Activated CD4-positive, alpha-beta T cell treated with anti-CD3 and anti-CD28 coated beads, Interleukin-2, amount 50 U/mL, for 4 hours (primary cell): ENCODE measurements at places on chromosomes 3 and 15.

DNA sequence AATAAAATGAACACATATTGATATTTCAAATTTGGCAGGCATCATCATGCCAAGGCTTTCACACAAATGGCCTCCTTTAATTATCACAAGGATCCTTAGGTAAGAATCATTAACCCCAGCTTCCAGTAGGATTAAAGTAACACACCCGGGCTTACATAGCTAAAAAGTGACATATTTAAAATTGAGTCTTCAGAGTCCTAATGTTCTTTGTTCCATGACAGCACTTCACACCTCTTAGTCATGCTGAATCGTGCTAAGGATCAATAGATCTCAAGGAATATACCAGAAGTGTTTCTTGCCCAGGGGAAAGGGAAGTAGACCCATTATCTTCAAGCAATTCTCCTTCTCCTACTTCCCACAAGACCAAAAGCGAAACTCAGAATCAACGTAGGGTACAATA is 76.6 kb upstream of the SOX2 start:
- DNase-seq: no peak

GRCh38 chr3:105793040-105793439 is 75.8 kb downstream of the CBLB start:
- DNase-seq: no peak

DNA sequence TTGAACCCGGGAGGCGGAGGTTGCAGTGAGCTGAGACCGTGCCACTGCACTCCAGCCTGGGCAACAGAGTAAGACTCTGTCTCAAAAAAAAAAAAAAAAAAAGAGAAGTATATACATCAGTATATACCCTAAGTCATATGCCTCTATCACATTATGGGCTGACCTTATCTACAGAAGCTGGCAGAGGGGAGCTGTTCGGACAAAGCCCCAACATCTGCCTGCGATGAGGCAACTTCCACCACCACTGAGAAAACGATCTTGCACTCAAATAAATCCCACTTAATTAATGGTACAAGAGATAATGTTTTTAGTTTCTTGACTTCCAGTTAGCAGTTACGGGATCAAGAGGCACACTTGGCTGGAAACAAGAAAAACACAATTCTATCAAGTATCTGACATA is 2.2 kb downstream of the GLT8D1 start:
- DNase-seq: no peak

DNA sequence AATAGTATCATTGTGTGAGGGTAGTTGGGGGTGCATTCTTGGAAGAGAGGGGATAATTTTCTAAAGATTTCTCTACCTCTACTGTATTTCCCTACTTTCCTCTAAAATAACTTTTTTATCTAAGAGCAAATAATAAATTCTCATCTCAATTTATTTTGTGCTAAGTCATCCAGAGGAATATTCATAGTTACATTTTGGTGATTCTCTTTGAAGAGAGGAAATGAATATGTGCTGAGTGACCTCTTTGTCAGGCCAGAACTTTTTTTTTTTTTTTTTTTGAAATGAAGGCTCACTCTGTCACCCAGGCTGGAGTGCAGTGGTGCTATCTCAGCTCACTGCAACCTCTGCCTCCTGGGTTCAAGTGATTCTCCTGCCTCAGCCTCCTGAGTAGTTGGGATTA is 15.1 kb upstream of the CCDC80 start:
- no peak for DNase-seq

DNA sequence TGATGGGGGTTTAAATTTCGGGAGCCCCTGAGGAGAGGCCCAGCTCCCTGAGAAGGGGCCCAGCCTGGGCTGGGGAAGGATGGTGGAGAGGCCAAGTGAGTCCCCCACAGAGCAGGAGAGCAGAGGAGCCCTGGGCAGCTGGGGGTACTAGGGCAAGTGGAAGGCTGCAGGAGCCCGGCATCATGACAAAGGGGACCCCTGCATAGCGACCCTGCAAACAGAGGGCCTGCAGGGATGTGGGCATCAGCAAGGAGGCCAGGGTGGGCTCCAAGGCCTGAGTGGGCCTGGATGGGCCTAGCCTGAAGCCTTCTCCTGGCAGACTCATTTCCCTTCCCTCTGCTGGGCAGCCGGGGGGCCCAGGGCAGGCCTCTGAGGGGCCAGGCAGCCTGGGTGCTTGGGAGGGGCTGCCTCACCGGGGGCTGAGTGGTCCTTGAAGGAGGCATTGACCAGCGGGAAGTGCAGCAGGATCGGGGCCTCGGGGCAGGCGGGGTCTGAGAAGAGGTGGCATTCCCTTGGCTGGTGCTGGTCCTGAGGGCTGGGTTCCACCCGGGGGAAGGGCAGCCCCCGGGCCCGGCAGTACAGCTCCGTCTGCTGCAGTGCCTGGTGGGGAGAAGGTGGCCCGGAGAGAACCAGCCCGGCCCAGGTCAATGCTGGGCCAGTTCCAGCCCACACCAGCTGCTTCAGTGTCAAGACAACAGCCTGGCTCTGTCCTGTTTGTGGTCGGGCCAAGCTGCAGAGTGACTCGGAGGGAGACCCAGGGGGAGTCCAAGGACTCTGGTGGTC is 24.7 kb downstream of the PLA2G4D start:
- DNase-seq: no peak

GRCh38 chr3:190811775-190812480 is 50.6 kb downstream of the GMNC start:
- no peak for DNase-seq

- no peak for DNase-seq
Measured at GRCh38 chr15:101635944-101636727, 16.0 kb downstream of the TM2D3 start.

GRCh38 chr3:54020436-54020835 is 101.9 kb upstream of the CACNA2D3 start:
- DNase-seq: no peak

- no peak for DNase-seq
Measured at GRCh38 chr15:25719101-25719985, 143.8 kb downstream of the ATP10A start.

- no peak for DNase-seq
Measured at GRCh38 chr3:77699125-77699691, 659.3 kb downstream of the ROBO2 start.

GRCh38 chr3:5122741-5123706 is 932 bp downstream of the ARL8B start:
- DNase-seq: peak; percentile 16

DNA sequence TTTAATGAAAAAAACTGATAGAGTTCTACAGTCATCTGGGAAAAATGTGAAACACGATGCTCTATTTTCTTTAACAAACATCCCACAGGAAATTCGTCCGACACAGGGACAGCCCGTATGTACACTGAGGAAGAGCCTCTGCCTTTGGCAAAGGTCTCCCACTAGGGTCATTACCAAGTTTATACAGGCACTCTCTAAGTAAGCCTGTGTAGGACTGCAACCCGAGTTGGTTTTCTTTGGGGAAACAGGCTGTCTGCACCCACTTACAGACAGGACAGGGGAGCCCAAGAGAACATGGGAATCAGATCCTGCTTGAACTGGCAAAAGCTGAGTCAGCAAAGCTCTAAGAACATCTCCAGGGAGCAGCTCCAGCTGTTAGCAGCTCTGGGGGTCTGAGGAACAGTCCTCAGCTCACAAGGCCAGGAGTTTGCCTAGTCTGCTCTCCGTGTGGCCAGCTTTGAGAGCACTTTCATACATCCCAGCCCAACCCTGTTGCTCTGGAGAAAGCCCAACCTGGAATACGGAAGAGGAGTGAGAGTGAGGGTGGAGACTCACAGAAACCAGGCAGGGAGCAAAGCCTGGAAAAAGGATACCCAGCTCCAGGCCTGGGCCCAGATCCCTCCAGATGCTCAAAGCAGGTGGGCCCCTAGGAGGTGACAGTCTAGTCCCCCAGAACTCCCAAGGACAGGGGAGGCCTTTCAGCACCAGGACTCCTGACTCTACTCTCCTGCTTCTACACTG is 1.9 kb downstream of the TBC1D2B start:
- DNase-seq: no peak

DNA sequence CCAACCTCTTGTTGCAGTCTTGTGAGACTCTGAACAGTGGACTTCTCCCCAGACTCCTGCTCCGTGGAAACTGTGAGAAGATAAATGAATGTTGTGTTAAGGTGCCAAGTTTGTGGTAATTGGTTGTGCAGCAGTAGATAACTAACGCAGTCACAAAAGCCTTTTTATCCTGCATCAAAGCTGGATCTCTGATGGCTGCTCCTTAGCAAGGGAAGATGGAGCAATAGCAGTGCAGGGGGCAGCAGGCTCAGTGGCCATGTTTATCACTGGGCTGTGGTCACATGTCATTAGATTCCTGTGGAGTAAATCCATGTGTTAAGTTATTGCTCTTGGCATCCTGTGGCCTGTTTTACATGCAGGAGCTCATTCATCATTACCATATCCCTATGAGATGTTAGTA is 13.5 kb downstream of the CMTM7 start:
- DNase-seq: no peak

DNA sequence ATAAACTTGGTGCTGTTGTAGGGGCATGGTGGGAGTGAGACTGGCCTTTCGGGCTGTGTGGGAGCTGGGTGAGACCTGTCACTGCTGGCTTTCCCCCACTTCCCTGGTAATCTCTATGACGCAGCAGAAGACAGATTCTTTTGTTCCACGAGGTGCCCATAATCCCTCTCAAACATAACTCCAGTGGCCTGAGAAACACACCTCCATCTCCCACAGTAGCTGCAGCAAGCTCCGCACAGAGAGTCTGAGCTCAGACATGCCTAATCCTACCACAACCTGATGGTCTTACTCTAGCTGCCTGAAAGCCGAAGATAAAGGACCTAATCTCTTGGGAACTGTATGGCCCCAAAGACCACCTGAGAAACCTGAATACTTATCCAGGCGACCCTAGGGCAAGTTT is 225.6 kb upstream of the CRBN start:
- DNase-seq: no peak

- DNase-seq: no peak
Measured at GRCh38 chr15:93527374-93528050, 438.5 kb upstream of the RGMA start.

GRCh38 chr3:28651159-28651558 is 302.5 kb upstream of the AZI2 start:
- no peak for DNase-seq

DNA sequence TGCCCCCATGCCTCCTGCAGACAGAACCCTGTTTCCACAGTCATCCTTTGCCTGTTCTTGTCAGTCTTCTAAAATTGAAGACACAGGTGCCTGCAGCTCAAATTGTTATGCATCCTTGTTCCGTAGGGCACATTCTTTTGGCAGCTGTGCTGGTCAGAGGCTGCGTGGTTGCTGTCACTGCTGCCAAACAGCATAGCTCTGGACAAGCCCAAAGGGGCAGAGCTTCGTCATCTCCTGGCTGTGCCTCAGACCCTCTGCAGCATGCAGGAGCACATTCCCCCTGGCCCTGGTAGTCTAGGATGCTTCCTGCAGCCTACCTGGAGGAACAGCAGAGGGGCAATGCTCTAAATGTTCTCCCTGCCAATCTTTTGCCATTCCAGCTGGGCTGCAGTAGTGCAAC is 2.1 kb upstream of the FBXL22 start:
- DNase-seq: no peak

- DNase-seq: no peak
Measured at GRCh38 chr3:3553236-3553635, 246.0 kb upstream of the LRRN1 start.

DNA sequence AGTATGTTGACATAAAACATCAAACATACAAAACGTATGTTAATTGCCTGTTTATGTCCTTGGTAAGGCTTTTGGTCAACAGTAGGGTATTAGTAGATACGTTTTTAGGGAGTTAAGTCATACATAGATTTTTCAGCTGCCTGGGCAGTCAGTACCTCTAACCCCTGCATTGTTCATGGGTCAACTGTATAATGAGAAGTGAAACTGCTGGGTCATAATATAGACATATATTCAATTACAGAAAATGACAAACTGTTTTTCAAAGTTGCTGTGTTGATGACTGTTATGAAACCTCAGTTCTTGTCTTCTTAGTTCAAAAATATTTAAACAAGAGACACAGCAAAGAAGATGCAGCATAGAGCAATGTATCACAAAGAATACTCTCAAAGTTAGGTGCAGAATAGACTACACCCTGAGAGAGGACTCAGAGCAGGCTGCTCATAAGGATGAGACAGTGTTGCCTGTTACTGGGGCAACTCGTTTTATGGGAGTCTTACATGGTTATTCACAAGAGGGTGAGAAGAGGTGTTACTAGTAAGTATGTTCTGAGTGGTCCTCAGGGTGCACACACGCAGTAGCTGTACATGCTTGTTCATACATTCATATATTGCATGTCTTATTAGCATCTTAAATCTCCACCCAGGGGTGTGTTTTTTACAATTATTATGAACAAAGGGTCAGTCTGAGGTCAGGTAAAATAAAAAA is 53.1 kb upstream of the ADAMTS17 start:
- DNase-seq: no peak

- DNase-seq: no peak
Measured at GRCh38 chr3:26731843-26732242, 109.3 kb downstream of the LRRC3B start.

GRCh38 chr3:175238801-175239200 is 379.7 kb downstream of the NAALADL2 start:
- DNase-seq: no peak

GRCh38 chr3:120326784-120327183 is 22.4 kb downstream of the LRRC58 start:
- DNase-seq: no peak

DNA sequence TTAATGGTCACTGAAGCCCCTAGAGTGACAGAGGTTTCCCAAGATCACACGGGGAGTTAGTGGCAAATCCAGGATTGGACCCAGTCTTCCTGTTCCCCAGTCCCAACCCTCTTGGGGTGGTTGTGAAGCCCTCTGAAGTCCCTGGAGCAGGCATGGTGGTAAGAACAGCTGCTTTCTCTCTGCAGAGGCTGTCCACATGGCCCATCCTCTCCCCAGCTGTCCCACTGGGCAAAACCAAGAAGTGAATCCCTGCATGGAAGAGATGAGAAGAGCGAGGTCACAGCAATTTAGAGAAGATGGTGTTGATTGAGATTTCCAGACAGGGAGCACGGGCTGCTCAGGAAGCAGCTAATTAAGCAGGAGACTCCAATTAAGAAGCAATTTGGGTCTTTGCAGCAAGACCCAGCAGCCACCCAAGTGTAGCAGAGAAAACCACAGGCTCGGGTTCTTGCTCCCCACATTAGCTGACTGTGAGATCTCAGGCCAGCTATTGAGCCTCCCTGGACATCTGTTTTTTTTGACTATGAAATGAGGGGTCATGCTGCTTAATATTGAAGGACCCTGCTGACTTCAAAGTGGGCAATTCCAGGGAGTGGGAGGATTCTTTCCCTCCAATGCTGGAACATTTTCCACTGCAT is 14.8 kb upstream of the HDAC11 start:
- no peak for DNase-seq

DNA sequence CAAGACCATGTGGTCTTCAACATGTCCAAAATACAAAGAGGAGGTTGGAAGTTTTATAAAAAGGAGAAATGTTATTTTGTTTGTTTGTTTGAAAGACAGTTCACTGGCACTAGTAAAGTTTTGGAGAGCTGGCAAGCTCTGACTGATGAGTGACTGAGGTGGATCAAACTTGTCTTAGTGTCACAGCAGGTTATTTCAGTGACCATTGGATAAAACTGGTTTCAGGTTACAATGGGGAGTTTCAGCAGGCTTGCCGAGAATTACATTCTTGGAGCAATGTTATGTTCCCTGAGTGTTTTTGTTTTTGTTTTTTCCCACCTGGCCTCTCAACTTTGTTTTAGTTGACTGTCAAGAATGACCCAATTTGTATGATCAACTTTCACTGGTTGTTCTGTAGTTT is 414.5 kb upstream of the ARHGEF26 start:
- no peak for DNase-seq

- no peak for DNase-seq
Measured at GRCh38 chr3:26668696-26669095, 46.1 kb downstream of the LRRC3B start.

GRCh38 chr3:88369337-88369736 is 219.6 kb downstream of the C3orf38 start:
- DNase-seq: no peak
